HT-29 (cell line): ENCODE measurements at places on chromosomes 1 and 21.

GRCh38 chr1:3258386-3259003 is 189.5 kb downstream of the PRDM16 start:
- no peak for DNase-seq

DNA sequence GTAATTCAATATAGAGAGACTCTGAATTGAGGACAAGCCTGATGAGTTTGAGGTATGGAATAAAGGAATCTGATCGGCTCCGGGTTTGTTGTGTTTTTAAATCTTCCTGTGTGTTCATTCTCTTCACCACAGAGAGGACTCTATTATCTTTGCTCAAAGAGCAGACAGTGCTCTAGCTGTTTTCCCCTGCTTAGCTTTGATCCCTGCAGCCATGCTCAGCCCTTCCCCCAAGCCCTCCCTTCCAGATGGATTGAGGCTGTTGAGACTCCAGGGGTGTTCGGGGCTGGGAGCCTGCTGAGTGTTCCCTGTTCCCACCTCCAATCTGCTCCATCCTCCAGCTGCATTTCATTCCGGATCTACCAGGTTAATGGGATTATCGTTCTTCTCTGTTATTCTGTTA is 74.2 kb upstream of the CXADR start:
- DNase-seq, result no peak

- peak; percentile 20 for DNase-seq
Observed at GRCh38 chr21:46229133-46229922, 754 bp upstream of the LSS start.

DNA sequence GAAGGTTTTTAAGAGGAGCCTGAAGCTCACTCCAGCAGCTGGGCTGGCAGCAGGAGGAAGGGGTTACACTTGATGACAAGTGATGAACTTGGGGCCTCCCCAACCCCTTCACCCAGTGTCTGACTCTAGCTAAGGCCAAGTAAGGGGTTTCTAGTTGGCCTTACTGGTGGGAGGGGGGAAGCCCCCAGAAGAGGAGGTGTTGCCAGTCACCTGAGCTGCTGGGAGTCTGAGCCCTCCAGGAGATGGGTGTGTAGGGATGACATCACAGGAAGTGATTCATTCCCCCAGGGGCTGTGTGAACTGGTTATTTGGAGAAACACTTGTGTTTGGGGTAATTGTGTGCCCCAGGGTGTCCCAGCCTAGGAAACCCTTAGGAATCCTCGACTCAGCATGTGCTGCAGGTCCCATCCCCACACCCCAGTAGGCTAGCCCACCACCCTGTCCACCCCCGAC is 3.1 kb downstream of the PADI1 start:
- DNase-seq, result no peak

GRCh38 chr1:52413410-52413989 is 9.1 kb downstream of the PRPF38A start:
- no peak for DNase-seq

DNA sequence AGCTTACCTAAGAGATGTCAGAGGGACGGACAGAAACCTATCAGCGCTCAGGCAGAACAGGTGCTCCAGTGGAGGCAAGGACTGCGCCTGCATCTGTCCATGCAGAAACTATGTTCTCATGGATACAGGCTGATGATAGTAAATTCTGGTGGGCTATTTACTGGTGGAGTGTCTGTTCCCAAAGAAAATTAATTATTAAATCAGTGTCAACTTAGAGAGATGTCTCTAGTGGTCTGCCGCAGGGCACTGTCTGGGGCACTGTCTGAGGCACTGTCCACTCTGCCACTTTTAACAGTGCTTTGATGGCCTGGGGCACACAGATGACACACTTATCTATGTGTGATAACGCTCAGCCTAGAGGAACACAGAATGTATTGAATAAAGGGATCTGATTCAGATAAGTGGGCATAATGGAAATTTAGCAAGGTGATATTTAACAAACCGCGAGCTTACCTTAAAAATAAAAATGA is 148.1 kb downstream of the RGS7 start:
- DNase-seq, result no peak

DNA sequence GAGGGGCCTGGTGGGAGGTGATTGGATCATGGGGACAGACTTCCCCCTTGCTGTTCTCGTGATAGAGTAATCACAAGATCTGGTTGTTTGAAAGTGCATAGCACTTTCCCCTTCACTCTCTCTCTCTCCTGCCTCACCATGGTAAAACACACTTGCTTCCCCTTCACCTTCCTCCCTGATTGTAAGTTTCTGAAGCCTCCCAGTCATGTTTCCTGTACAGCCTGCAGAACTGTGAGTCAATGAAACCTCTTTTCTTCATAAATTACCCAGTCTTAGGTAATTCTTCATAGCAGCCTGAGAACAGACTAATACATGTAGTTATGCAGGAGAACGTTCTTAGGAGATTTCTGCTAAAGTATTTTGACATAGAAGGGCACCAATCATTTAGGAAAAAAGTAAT is 59.9 kb upstream of the FBXO28 start:
- no peak for DNase-seq

- no peak for DNase-seq
Observed at GRCh38 chr1:173970252-173970651, 51.9 kb downstream of the RC3H1 start.

GRCh38 chr1:189874715-189875435 is 602.8 kb downstream of the BRINP3 start:
- no peak for DNase-seq

DNA sequence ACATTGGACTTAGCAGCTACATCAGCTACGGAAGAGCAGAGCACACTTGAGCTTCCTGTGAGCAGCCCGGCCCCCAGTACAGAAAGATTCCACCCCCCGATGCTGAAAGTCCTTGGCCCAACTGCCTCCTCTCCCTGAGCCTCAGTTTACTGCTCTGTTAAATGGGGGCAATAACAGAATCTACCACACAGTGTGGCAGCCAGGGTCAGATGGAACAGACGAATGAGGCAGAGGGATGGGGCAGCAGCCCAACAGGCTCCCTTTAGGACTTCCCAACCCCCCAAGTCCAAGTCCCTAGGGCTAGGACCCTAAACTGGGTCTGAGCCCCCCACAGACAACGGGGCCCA is 22.9 kb upstream of the C1QA start:
- no peak for DNase-seq

GRCh38 chr1:204377800-204378668 is 18.3 kb upstream of the PLEKHA6 start:
- DNase-seq, result peak; percentile 79

GRCh38 chr1:77744576-77744975 is 15.1 kb downstream of the USP33 start:
- DNase-seq, result no peak

- no peak for DNase-seq
Observed at GRCh38 chr1:67843331-67843730, 10.1 kb upstream of the GNG12 start.

GRCh38 chr1:234891427-234891826 is 237.2 kb downstream of the TOMM20 start:
- no peak for DNase-seq

GRCh38 chr1:173489929-173490328 is 12.8 kb downstream of the PRDX6 start:
- DNase-seq, result no peak

DNA sequence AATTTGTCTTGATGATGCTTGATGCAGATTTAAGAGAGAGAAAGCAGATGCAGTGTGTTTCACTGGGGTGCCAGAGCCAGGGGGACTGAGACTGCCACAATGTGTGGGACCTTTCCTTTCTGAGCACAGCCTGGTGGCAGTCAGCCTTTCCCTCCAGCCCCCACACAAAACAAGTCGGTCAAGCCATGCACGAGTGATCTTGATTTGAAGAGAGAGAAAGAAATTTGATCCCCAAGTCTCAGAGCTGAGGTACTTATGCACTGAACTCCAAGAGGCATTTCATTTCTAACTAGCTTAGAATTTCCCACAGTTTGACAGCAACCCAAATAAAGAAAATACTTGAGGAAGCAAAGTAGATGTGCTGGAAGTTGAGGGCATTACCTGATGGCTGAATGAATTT is 193.8 kb downstream of the ST6GALNAC3 start:
- DNase-seq, result no peak

- DNase-seq, result no peak
Observed at GRCh38 chr1:40736085-40736531, 44.6 kb downstream of the NFYC start.
